Cerebellar nuclear complex (tissue), 1 donor: ENCODE measurements at places on chromosomes 1 and 21.

- no peak for DNase-seq
Measured at GRCh38 chr1:61124696-61125095, 42.3 kb downstream of the NFIA start.

GRCh38 chr1:109928591-109929111, 18.0 kb downstream of the CSF1 start:
- DNase-seq = no peak

DNA sequence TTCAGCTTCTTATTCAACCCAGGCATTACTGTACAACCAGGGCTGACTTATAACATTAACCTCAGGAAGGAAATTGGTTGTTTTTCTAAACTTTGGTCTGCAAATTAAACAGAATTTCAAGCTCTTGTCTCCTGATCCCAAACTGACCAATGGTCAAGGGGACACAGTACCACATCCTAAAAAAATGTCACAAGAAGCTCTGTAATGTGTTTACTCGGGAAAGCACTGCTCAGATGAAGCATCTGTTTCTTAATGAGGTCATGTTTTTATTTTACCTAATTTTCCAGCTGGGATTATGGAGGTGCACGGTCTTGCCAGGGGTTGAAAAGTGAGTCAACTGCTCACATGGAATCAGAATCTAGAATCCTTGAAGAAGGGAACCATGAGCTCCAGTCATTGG, 18.7 kb downstream of the ADAMTS5 start:
- DNase-seq = no peak

DNA sequence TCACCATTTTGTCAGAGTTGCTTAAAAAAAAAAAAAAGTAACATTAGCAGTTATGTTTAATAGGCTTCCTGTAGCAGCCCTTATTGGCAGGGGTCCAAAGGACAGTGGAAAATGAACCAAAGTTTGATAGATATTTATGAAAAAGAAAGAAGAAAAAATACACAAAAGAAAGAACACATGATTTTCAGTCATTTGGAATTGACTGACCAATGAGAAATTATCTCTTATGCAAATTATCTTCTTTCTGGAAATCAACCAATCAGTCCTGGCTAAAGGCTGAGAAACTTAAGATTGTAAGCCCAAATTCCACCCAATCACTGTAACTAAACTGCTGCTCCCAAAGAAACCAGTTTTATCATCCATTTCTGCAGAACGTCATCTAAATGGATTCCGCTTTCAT, 282.4 kb downstream of the TM2D1 start:
- no peak for DNase-seq

DNA sequence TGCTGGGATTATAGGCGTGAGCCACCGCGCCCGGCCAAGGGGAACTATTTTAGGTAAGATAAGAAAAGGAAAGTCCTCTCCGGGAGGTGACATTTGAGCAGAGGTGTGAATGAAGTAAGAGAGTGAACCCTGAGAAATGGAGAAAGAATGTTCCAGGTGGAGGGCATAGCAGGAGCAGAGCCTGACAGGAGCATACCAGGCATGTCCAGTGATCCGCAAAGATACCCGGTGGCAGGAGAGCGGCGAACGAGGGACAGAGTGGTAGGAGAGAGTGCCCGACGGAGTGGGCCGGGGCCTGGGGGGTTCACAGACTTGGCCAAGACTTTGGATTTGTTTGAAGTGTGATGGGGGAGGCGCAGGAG, 7.9 kb upstream of the RPS6KA1 start:
- no peak for DNase-seq

GRCh38 chr1:109149874-109150601, 36.1 kb downstream of the ELAPOR1 start:
- no peak for DNase-seq

DNA sequence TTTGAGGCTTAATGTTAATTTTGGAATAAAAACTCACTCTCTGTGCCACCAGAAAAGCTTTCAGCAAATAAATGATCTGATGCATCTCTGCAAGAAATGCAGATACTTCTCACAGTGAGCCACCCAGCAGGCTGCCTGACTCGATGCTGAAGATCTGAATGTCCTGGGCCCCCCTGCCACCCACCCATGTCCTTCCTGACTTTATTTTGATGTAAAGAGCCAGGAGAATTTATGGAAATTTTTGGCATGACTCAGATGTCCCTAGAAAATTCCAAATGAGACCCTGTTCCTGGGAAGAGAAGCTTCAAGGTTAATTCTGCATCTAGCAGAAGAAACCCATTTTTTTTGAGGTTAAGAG, 62.8 kb upstream of the COA6 start:
- no peak for DNase-seq

DNA sequence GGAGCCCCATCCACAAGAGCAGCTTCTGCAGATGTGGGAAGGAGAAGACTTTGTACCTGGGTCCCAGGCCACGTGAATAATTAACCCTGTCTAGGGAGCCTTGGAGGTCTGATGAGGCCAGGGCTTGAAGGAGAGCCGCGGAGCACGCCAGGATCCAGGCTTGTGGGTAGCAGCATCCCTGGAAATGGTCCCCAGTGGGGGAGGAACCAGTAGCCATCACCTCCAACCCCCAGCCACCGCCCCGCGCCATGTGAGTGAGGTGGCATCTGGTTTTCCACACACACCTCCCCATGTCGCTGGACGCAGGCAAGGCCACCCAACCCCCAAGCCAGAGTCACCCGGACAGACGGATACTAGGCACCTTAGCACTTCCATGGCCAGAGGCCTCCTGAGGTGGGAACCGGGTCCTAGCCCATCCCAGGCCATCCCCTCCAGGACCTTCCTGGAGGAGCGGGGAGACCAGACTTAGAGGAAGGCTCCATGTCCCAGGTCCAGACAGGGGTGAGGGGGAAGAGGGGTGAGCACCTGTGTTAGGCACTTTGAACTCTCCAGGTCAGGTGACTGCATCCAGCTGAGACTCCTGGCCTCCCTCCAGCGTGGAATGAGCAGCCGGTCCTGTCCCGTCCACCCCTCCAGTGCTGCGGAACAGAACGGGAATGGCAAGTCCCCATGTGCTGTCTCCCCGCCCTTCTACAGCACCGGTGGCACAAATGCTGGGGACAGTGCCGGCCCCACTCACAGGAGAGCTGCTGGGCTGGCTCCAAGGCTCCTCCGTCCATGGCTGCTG, 53.2 kb downstream of the RIPK4 start:
- no peak for DNase-seq

DNA sequence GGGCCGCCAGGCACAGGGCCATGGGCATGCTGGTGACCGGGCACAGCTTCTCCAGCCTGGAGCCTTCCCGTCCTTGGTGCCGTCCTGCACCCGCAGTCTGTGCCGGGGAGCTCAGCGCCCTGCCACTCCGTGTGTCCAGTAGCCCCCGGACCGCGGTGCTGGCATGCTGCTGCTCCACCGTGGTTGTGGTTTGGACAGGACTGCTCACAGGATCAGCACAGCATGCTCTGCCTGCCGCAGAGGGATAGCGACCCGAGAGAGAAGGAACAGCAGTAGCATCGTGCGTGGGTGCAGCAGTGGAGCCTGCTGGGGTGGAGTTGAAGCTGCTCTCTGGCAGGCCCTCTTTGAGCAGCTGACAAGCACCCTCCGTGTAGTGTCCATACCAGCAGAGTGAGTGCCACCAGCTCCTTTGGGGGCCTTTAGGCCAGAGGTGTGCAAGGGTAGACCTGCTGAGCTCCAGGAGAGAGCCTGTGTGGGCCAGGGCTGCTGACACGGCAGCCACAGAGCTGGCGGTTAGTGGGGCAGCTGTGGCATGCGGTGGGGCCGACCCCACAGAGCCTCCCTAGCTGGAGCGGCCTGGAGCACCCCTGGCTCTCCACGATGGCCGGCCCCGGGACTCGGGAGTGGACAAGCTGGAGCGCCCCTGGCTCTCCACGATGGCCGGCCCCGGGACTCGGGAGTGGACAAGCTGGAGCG, 6.4 kb upstream of the PCBP3 start:
- DNase-seq = no peak

GRCh38 chr1:212794561-212795014, 2.9 kb downstream of the TATDN3 start:
- DNase-seq = no peak

DNA sequence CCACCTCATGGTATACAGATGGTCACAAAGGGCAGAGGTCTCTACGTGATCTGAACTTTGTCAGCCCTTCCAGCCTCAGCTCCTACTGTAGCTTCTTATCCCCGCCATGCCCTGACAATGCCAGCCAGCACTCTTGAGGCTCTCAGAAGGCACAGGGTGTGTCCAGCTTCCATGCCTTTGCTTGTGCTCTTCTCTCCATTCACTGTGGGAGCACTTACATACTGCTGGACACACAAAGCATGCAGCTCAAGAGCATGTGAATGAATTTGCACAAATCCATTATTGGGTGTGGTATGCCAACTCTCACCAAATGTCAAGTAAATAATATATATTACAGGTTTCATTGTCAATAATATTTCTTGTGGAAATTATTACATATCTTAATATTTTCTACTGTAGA, 36.4 kb upstream of the MAP10 start:
- no peak for DNase-seq

DNA sequence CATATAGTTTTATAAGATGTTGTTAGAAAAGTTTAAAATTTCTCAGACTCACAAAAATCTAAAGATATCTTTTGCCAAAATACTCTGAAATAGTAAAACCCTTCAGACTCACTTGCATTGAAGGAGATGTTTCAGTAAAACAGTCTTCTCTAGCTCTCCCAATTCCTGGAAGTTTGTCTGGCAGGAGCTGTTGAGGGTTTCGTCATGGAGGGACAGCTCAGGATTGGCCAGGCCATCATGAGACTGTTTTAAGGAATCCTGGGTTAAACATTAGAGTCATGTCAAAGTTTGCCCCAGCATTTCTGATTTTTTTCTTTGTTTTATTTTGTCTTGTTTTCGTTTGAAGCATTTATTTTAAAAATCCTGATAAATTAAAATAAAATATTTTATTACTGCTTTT, 293.8 kb upstream of the PBX1 start:
- DNase-seq = no peak

DNA sequence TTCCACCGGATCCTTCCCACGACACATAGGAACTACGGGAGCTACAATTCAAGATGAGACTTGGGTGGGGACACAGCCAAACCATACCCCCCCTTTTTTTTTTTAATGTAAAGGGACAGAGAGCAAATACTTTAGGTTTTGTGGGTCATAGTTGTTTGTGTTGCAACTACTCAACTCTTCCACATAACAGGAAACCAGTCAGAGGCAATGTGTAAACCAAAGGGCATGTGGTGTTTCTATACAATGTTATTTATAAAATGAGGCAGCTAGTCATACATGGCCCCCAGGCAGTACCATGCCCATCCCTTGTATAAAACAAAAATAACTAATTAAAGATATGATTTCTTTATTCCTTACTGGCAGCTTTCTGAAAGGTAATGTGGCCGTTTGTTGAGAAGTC, 845.4 kb upstream of the ADAMTS5 start:
- no peak for DNase-seq
